ENCODE measurements at places on chromosomes 2 and 18.

- no peak for DNase-seq
Measured at GRCh38 chr2:47359375-47359868, 43.5 kb upstream of the MSH2 start.

DNA sequence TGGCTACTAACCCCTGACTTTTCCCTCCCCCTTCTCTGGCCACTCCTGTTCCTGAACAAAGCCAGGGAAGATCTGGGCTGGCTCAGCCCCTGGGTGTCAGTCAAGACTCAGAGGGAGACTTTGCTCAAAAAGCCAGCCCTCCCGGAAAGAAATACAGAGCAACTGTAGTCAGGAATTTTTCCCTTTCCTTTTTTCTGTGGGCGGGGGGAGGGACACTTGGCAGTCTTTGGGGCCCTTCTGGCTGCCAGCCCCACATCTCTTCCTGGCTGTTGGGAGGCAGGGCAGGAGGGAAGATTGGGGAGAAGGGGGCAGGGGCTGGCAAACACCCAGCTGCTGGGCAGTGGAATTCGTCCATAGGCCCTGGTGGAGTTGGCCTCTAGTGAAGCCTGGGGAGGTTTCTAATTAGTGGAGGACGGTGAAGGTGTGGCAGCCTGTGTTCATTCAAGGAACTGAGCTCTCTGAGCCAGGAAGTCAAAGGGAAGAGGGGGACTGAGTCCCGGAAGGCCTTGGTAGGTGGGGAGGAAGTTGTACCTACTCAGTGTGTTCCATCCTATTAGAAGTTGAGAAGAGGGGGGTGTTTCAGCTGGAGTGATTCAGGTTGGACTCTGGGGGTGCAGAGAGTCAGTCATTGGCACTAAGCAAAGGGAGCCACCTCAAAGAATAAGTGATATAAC, 10.9 kb downstream of the IGFBP2 start:
- no peak for DNase-seq

DNA sequence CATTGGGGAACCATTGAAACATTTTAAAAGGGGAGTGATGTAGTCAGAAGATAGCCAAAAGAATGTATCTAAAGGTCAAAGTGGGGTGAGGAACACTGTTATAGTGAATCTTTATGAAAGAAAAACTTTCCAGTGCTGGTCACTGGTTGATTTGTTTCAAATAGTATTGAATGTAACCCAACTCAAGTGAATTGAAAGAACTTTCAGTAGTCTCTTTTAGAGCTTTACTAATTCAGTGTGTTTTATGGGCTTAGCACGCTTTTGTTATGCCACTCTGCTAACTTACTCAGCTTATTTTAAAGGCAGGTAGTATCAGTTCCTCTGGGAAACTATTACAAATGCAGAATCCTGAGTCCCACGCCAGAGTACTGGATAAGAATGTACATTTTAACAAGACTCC, 57.3 kb downstream of the GTF2A1L start:
- no peak for DNase-seq

DNA sequence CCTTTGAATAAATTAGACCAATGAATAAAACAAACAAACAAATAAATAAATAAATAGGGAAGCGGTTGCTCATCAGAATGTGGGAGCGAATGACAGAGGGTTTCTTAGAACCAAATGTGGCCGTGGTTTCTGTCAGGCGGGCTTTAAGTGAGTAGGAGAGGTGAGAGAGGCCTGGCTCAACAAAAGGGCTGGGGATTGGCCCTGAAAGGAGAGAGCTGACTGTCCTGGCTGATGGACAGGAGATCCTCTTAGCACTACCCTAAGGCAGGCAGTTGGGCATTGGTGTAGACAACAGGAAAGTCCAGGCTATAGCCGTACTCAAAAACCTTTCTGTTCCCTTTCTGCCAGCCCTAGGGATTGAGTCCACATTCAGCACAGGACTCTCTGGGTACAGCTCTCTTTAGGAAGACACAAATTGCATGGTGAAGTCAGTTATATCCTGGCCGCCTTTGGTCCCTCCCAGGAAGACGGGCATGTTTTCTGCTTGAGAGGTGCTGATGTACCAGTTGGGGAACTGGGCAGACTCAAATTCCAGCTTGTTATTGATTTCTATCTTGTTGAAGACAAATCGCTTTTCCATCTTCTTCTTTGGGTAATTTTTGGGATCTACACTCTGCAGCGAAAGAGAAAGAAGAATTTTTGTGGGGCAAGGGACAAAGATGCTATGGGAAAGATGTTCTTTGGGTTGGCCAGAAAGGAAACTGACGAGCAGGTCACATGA, 6.5 kb downstream of the IL1B start:
- no peak for DNase-seq

DNA sequence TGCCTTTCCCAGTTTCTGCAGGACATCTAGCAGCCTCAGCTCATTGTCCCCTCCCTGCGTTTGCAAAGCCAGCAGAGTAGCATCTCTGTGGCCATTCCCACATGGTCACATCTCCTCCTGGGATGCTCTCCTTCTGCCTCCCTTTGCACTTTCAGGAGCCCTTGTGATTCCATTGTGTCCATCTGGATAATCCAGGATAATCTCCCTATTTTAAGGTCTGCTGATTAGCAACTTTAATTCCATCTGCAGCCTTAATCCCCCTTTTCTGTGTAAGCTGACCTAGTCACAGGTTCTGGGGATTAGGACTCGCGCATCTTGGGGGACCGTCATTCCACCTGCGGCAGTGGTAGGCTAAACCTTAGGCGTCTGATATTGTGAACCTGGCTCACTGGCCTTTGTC, 70.7 kb downstream of the NEDD4L start:
- DNase-seq: no peak

DNA sequence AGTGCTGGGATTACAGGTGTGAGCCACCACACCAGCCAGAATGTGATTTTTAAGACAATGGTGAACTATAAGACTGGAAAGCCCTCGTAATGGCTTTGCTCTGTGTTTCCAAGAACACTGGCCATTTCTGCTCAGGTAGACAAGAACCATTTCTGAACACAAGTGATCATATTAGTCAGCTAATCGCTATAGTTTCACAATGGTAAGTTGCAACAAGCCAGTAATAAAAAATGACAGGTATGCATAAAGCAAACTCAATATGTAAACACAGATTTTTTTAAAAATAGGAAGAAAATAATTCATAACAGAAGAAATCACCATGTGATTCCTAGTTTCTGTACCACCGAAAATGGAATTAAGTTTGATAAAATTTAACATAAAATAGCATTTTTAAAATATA, 166.5 kb downstream of the THADA start:
- DNase-seq: no peak

- no peak for DNase-seq
Measured at GRCh38 chr2:213249502-213249901, 34.8 kb upstream of the SPAG16 start.

All from RKO (cell line).